ENCODE measurements at places on chromosomes 3 and 15. TPM values are rescaled to one million over a fixed set of nuclear protein-coding genes. Genes with fewer than 3 reads are reported as not detected.

The DUOXA2 gene
- polyA plus RNA-seq, result not detected

The CLRN1 gene
- not detected for polyA plus RNA-seq

The ESYT3 gene
- 2.5 TPM for polyA plus RNA-seq

- no peak for DNase-seq
Measured at GRCh38 chr3:27985369-27986035, 255.9 kb upstream of the CMC1 start.

DNA sequence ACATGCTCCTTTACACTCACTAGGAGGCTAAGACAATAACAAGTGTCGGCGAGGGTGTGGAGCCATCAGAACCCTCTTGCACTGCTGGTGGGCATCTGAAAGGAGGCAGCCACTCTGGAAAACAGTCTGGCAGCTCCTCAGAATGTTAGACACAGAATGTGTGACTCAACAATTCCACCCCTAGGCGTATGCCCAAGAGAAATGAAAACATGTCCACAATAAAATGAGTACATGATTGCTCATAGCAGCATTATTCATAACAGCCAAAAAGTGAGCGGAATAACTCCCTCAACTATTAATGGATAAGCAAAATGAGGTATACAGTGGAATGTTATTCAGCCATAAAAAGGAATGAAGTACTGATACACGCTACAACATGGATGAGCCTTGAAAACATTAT lies 57.8 kb downstream of the WNT7A start:
- DNase-seq, result no peak

- DNase-seq, result no peak
Measured at GRCh38 chr3:189947948-189948723, 172.6 kb downstream of the P3H2 start.

- no peak for DNase-seq
Measured at GRCh38 chr15:77846360-77846759, 213.6 kb upstream of the LINGO1 start.
